ENCODE measurements at places on chromosomes 5 and 9.

GRCh38 chr5:116038817-116039216 is 6.5 kb downstream of the ARL14EPL start:
- DNase-seq: no peak

GRCh38 chr9:114155995-114156656 is 789 bp downstream of the COL27A1 start:
- DNase-seq: no peak

DNA sequence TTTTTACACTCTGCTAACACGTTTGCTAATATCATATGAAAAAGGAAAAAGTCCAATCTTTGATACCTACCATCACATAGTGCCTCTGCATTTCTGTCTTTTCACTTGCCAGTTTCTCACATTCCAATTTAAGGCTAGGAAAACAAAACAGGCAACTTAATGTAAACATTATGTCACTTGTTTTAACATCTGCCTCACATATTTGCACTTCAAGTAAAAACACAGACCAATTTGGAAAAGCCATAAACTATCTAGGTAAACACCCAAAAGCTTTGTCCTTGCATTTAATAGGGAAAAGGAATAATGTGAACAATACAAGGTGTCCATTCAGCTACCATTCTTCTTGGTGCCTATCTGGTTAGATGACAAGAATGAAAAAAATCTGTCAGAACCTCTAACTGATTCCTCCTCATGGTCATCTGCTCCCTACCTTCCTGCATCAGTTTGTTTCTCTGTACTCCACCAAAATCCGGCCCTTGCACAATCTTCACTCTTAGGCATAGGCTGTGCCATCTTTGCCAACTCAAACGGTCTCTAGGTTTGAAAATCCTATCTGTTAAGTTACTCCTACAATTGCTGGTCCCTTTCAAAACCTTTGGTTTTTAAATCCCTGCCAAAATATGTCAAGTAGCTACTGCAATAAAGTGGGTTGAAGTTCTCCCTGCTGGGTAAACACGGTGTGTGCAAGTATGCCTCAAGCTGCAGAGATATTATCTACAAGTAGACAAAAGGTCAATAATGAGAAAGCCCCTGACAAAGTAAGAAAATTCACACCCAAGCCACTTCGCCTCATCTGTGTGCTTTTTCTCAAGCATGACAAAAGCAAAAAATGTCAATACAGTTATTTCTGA is 3.4 kb downstream of the TLE1 start:
- DNase-seq: no peak

DNA sequence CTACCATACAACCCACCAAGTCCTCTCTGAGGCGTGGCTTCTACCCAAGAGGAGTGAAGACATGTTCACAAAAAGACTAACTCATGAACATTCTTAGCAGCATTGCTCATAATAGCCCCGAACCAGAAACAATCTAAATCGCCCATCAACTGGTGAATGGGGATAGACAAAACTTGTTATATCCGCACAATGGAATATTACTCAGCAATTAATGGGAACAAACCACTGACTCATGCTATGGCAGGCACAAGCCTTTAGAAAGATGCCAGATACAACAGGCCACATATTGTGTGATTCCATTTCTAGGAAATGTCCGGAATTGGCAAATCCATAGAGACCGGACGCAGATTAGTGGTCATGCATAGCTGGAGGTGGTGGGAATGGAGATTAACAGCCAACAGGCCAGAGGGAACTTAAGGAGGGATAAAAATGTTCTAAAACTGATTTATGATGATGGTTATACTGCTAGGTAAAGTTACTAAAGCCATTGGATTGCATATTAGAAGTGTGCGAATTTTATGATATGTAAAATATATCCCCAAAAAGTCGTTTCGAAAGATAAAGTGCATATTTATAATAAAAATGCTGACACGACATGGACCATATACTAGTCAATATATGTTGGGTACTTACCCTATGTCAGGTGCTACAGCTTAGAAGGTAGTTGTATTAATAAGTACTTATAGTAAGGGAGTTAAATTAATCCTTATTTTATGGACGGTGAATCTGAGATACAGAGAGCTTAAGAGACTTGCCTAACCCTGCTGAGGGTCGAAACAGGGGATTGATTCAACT is 55.4 kb downstream of the LHX2 start:
- no peak for DNase-seq

- no peak for DNase-seq
Measured at GRCh38 chr5:115815693-115816225, 700 bp downstream of the CDO1 start.

GRCh38 chr9:105118636-105119035 is 125.8 kb upstream of the SLC44A1 start:
- DNase-seq: no peak

GRCh38 chr9:130627051-130627450 is 37.3 kb upstream of the PRDM12 start:
- no peak for DNase-seq

GRCh38 chr9:36470643-36471290 is 70.7 kb upstream of the RNF38 start:
- no peak for DNase-seq

GRCh38 chr5:166436872-166437271 is 1854.6 kb upstream of the WWC1 start:
- DNase-seq: peak; percentile 49

GRCh38 chr9:112541685-112542084 is 55.1 kb downstream of the KIAA1958 start:
- DNase-seq: no peak

- DNase-seq: peak; percentile 39
Measured at GRCh38 chr9:6788162-6789016, 30.6 kb downstream of the KDM4C start.

GRCh38 chr5:86124333-86124732 is 493.4 kb upstream of the COX7C start:
- DNase-seq: no peak

DNA sequence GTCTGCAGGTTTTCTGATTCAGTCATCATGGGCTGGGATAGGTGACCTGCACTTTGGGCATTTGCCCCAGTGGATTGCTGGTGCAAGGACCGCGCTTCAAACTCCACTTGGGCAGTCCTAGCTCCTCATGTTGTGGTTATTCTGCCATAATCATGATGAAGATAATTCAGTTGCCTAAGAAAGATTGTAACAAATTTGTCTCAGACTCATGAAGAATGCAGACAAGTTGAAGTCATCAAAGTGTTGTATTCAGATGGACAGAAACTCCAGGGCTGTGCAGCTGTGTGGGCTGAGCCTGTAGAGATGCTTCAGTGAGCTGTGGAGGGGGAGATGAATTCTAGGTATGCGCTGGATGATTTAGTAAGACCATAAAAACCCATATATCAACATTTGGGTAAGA is 38.5 kb downstream of the TARS1 start:
- no peak for DNase-seq

- no peak for DNase-seq
Measured at GRCh38 chr9:129885018-129885669, 49.9 kb downstream of the USP20 start.

DNA sequence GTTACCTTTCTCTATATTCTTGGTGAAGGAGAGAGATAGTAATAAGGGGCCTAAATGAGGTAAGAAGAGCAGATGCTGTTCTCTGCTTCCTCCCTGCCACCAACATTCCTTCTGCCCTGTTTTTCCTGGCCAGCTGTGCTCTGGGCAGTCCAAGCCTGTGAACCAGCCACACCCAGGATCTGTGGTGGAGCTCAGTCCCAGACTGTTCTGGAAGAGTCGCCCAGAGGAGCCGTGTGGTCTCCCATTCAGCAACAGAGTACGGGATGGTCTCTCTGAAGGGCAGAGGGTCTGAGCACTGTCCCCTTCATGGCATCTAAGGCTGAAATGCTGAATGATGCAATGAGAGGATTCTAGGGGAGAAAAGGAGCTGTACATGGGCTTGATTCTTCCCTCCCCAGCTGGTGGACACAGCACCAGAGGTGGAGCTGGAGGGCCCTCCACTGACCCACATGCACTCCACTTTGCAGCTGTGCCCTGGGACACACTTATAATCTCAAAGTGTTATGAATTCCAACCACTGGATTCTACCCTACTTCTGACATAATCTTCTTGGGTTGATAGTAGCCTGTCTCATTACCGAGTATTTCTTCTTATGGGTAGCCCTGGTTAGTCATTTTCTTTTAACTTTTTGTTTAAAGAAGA is 70.8 kb upstream of the RPS23 start:
- no peak for DNase-seq

DNA sequence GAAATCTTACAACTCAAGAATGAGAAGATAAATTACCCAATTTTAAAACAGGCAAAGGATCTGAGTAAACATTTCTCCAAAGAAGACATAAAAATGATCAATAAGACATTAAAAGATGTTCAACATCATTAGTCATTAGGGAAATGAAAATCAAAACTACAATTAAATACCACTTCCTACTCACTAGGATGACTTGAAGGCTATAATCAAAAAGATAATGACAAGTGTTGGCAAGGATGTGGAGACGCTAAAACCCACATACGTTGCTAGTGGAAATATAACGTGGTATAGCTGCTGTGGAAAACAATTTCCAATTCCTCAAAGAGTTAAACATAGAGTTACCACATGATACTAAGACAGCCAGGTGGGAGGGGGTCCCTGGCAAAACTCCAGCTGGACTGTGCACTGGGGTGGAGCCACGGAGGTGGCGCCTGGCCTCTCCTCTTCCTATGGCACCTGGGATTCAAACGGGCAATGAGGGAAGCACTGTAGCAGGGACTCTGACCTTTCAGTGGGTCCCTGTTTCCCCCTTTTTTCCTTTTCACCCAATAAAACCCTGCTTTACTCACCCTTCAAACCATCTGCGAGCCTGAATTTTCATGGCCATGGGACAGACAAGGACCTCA is 5.9 kb downstream of the ARSB start:
- DNase-seq: no peak

DNA sequence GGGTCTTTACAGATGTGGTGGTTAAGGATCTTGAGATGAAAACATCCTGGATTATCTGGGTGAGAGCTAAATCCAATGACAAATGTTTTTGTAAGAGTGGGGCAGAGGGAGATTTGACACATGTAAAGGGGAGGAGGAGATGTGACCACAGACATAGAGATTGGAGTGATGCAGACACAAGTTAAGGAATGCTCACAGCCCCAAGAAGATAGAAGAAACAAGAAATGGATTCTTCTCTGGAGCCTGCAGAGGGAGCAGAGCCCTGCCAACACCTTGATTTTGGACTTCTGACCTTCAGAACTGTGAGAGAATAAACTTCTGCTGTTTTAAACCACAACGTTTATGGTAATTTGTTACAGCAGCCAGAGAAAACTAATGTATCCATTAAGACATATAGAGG is 21.7 kb downstream of the ITGA2 start:
- DNase-seq: no peak

- no peak for DNase-seq
Measured at GRCh38 chr9:78132701-78133058, 101.1 kb upstream of the GNAQ start.

DNA sequence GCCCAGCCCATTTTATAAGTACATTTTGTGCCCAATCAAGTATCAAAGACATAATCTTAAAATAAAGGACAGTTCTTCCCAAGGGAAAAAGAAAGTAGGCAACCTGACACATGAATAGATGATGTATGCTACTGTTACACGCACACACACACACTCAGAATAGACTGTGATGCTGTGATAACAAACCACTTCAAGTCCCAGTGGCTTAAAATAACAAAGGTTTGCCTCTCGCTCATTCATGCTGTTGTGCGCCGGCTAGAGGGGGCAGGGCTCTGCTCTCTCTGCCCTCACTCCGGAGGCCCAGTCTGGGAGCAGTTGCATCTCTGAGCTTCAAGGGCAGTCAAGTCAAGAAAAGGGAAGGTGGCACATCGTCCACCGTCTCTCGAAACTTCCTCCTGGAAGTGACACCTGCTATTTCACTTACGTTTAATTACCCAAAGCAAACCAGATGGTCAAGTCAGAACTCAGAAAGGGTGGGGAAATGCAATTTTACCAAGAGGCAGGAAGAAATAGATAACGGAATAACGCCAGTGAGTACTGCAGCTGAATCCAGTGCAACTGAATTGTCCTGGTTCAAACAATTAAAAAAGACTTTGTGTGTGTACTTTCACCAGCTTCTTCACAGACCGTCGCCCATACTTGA is 43.3 kb downstream of the ANKRD33B start:
- DNase-seq: no peak

GRCh38 chr5:122144236-122144635 is 14.9 kb downstream of the ZNF474 start:
- DNase-seq: no peak

DNA sequence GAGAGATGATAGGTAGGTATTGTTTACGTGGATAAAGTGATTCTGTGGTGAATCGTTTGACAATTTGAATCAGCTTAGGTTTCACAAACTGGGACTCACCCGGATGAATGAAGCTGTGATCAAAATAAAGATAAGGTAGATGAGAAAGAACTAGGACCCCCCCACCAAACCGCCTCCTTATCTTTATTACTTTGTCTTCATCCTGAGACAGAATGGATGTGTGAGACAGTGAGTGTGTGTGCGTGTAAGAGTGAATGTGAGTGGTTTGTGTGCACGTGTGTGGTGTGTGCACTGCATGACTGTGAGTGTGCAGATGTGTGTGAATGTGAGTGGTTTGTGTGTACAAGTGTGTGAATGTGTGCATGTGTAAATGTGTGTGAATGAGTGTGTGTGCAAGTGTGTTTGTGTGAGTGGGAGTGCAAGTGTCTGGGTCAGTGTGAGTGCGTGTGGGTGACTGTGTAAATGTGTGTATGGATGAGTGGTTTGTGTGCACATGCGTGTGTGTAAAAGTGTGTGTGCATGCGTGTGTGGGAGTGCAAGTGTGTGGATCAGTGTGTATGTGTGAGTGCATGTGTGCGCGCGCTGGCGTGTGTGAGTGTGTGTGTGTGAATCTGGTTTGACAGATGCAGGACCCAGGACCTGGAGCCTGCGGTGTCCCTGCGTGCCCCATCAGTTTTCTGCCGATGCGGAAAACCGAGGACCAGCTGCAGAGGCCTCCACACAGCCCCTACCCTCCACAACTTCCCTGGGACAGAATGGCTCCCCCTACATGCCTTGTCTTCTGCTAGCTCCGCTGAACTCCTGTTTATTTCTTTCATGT is 11.4 kb upstream of the ENG start:
- no peak for DNase-seq

- DNase-seq: no peak
Measured at GRCh38 chr5:76041863-76042262, 41.3 kb upstream of the SV2C start.

DNA sequence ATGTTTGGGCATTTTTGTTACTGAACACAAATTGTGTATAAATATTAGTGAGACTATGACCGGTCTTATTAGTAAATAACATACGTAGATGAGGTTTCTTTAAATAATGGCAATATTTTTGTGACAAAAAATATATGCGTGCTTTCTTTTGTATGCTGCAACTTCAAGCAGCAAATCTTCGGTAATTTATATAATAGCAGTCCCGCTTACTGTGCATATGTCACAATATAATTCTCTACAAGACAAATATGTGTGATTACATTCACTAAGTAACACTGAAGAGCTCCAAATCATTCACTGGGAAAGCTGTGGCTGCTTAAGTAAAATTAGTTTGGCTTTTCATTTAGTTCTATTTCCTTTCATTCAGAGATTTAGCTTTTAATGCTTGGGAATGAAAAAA is 376.0 kb downstream of the CYLC2 start:
- no peak for DNase-seq

All from HS-5 (cell line).